Stomach (tissue), 19 donors: ENCODE measurements at places on chromosomes 4 and X.

DNA sequence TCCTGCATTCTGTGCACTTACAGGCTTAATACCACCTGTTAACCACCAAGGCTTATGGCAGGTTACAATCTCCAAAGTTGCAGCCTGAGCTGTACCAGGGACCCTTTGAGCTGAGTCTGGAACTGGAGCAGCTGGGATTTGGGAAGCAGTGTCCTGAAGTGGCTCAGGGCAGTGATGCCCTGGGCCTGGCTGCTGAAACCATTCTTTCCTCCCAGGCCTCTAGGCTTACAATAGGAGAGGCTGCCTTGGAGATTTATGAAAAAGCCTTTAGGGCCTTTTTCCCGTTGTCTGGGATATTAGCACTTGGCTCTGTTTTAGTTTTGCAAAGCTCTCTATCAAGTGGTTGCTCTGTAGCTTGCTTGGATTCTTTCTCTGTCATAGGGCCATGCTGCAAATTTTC, 154.3 kb upstream of the CASK start:
- no peak for DNase-seq

- DNase-seq, result peak; percentile 30
Measured at GRCh38 chr4:56038487-56039162, 89.9 kb downstream of the CEP135 start.

DNA sequence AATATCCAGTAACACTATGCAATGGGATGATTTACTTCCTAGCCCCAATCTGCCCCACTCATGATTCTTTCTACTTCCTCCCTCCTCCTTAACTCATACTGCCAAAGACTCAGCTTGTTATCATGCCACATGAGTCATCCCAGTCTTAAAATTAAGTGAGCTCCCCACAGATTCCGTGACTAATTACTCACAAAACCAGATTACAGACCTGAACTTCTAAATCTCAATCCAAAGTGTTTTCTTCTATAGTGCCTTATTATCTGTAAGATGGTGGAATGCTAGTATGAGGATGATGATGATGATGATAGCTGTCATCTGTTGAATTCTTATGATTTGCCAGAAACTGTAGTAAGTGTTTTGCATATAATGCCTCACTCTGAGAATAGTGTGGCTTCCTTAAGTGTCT, 27.7 kb upstream of the GPC3 start:
- DNase-seq, result no peak

- peak; percentile 58 for DNase-seq
Measured at GRCh38 chr4:57080781-57081650, 29.2 kb downstream of the IGFBP7 start.

DNA sequence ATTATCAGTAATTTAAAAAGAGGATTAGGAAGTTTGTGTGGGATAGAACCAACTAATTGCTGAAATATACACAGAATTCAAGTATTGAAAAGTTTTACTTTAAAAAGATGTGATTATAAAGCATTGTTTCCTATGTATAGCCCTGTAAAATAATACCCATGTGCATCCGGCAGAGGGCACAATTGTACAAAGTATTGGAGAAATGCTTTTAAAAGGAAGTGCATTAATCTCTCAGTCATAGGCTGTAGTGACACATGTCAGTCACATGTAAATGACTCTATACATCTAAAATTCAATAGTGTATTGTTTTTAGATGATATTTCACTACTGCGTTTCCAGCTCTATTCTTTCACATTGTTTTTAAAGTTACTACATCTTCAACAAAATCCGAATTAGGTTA, 9.7 kb upstream of the GEMIN8 start:
- peak; percentile 80 for DNase-seq

GRCh38 chr4:177376024-177376423, 66.2 kb downstream of the AGA start:
- no peak for DNase-seq
